ENCODE measurements at places on chromosomes 4 and X.

- DNase-seq = no peak
Measured at GRCh38 chr4:38489924-38490639, 173.9 kb upstream of the KLF3 start.

GRCh38 chr4:173218411-173219125 lies 50.0 kb downstream of the GALNT7 start:
- DNase-seq = no peak

- DNase-seq = no peak
Measured at GRCh38 chr4:147891476-147892115, 159.7 kb downstream of the ARHGAP10 start.

DNA sequence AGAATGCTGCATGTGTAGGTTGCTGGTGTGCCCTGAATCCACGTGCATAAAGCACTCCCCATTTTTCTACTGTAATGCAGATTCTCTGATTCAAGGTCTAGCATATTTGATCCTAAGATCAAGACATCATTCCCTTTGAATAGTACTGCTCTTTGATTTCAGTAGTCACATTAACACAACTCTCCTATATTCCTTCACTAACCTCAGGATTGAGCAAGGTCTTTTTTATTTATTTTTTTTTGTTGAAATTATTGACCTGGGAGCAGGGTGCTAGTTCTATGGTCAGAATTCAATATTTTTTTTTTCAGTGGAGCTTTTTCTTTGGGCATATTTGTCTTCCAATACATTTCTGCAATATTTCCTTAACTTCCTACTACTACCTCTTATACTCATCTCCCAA lies 245.7 kb downstream of the RBMX2 start:
- no peak for DNase-seq

GRCh38 chr4:18014269-18014668 lies 7.3 kb downstream of the LCORL start:
- no peak for DNase-seq

DNA sequence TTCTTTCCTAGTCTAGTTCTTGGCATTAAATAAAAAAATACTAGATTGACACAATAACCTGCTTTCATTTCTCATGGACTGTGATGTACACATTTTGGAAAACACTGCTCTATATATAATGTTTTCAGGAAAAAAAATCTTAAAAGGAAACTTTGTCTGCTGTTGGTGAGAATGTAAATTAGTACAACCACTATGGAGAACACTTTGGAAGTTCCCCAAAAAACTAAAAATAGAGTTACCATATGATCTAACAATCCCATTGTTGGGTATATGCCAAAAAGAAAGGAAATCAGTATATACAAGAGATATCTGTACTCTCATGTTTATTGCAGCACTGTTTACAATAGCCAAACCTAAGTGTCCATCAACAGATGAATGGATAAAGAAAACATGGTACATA lies 202.3 kb downstream of the PPP3CA start:
- DNase-seq = no peak

DNA sequence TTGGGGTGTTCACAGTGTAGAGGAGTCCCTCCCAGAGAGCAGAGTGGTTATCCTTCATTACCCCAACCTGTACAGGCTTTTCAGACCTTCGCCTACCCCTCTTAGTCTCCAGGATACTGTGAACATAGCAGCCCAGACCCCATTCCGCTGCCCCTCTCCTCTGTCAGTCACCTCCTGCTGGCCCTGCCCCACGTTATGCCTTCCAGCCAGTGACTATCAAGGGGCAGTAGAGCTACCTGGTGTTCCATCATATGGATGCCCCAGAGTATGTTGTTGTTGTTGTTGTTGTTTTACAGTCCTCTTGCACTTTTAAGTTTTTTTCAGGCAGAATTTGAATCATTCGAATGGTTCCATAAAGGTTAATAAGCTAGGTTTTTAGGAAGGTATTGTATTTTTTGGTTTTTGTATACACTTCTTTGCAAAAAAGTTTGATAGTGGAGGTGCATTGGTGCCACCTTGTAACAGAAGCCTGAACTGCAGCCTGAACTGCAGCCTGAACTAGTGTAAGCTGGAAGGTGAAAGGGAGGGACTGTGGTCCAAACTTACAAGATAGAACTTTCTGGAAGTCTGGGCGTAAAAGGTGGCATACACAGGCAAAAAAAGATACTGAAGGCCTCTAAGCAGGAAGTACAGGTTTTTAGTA lies 101.4 kb upstream of the RAB40AL start:
- DNase-seq = no peak

GRCh38 chrX:2682565-2683177 lies 8.4 kb upstream of the CD99 start:
- no peak for DNase-seq

- no peak for DNase-seq
Measured at GRCh38 chrX:70456256-70456655, 11.6 kb downstream of the DLG3 start.

- DNase-seq = no peak
Measured at GRCh38 chr4:179165000-179165738, 1722.9 kb upstream of the AGA start.

- no peak for DNase-seq
Measured at GRCh38 chrX:109813236-109813635, 80.2 kb upstream of the ACSL4 start.

DNA sequence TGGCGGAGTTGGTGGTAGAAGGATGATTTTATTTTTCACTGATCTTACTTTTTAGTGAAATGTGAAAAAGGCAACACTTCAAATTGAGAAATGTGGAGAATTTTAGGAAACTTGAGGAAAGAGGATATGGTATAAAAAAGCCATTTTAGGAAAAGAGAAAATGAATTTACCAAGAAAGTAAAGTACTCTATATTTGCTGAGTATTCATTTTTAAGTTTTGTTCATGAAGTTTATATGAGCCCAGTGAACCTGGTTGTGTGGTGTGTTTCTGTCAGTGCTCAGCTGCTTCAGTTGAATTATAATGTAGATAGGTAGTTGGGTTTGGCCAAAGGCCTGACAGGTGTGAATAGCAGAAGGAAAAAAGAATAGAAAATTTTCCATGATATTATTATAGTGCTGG lies 345.5 kb upstream of the FSTL5 start:
- no peak for DNase-seq

GRCh38 chr4:149176039-149176438 lies 639.6 kb downstream of the IQCM start:
- no peak for DNase-seq

- DNase-seq = no peak
Measured at GRCh38 chrX:123588723-123589122, 144.1 kb downstream of the THOC2 start.

DNA sequence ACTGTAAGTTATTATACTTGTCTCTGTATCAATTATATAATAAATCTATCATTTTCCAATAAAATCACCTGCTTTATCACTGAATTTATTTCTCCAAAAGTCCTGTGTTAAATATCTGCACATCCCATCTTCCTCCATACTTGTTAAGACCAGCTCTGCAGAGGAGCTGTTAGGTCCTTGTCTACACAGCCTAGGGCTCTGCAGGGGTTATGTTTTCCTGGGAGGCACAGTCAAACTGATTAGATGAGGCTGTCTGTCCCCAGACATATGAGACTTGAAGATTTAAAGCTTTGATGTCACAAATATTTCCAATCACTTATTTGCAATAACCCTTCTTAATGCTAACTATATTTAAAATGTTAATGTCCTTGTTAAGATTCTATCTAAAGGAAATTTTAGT lies 446.8 kb downstream of the TRAM1L1 start:
- DNase-seq = no peak

- DNase-seq = no peak
Measured at GRCh38 chr4:75584067-75584466, 28.2 kb downstream of the ODAPH start.

DNA sequence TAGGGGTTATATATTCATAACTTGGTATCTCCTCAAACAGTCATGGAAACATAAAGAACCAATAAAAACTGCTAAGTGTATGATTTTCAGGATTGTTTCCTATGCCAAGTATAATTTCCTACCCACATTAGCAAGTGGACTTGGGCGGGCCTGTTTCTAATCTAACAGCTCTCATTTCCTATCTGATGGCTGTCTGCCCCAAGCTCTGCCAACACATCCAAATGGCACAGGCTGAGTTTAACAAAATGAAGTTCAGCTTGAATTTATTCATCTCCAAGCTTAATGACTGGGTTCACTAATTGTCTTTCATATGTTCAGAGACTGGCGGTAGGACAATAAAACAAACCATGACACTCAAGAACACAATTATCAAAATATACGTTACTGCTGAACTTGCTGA lies 55.5 kb upstream of the S100G start:
- no peak for DNase-seq

- DNase-seq = no peak
Measured at GRCh38 chr4:150682126-150682525, 100.2 kb downstream of the MAB21L2 start.

DNA sequence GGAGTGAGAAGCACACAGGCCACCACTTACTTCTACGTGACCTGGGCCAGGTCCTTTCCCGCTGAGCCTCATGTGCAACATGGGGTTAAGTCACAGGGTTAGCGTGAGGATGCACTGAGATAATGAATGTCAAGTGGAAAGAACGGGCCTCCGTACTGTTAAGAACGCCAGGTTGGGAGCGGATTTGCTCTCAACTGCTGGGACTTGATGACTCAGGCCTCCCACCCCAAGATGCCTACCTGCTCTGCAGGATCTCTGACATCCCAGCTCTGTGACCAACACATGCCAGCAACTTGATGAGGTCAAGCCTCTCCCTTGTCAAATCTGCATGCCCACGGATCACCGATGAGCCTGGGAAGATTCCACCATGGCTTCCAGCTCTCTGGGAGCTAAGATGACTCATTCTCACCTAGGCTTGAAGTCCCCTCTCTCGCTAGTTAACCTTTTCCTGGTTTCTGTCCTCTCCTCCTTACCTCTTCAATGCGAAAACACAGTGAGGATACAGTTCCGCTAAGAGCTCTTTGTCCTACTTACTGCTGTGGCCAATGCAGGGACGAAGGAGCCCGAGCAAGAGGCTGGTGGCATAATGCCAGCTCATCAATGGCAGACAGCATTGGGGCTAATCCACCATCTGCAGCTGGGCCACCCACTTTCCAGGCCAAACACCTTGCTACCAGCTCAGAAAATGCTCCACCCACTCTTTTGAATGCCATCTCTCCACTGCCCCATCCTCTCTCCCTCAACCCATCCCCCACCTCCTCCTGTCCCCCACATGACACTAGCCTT lies 67.6 kb downstream of the PJA1 start:
- no peak for DNase-seq

GRCh38 chrX:111568354-111568753 lies 56.9 kb downstream of the SERTM2 start:
- no peak for DNase-seq
